ENCODE measurements at places on chromosomes 13 and 19. TPM values are rescaled to one million over a fixed set of nuclear protein-coding genes. Genes with fewer than 3 reads are reported as not detected.

- DNase-seq, result no peak
Measured at GRCh38 chr19:33382982-33383381, 9.5 kb downstream of the CEBPG start.

DNA sequence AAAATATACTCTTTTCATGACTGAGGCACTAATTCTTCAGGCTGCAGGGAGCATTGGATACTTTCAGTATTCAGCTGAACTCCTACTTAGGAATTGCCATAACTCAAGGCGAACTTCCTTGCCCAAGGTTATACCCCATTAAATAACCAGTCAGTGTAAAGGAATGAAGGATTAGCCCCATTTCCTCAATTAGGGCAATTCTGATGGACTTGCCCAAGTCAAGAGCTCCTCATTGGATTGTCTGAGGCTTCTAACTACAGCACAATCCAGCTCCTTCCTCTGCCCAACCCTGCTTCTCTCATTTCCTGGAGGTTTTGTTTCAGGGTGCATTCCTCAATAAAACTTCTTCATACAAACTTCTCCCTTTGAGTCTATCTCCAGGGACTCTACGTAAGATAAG is 329.2 kb downstream of the LIG4 start:
- DNase-seq, result no peak

DNA sequence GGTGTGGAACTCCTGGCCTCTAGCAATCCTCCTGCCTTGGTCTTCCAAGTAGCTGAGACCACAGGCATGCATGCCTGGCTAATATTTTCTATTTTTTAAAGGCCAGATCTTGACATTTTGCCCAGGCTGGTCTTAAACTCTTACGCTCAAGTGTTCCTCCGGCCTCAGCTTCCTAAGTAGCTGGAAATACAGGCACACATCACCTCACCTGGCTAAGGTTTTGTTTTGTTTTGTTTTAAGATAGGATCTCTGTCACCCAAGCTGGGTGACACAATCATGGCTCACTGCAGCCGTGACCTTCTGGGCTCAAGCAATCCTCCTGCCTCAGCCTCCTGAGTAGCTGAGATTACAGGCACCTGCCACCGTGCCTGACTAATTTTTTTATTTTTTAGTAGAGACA is 5.5 kb upstream of the RLN3 start:
- DNase-seq, result no peak

ADGRE3 gene
- total RNA-seq, result not detected

- DNase-seq, result no peak
Measured at GRCh38 chr13:44463759-44464158, 90.1 kb downstream of the SERP2 start.
